ENCODE measurements at places on chromosomes 12 and 14. TPM values are rescaled to one million over a fixed set of nuclear protein-coding genes. Genes with fewer than 3 reads are reported as not detected.

SSTR1 gene
- not detected for total RNA-seq

KCNMB4 gene
- 0.86 TPM for total RNA-seq

DNA sequence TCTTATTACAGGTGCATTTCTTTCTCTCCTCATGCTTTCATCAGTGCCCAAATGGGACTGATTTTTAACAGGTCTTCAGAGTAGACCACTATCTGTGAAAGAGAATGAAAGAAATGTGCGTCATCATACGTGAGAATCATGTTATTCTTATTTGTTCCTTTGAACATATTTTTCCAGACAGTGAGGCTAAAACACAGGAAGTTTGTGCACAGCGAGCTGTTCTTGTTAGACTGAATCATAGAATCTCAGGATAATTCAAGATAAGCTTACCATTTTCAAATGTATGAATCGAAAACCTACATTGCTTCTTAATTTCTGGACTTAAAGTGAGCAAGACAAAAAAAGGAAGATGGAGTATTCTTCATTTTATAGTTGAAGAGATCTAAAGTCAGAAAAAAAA, 383.1 kb downstream of the EGLN3 start:
- H3K36me3 ChIP-seq = no peaks in the 10 kb centered on the region
- H3K4me1 ChIP-seq = no peaks in the 10 kb centered on the region
- DNase-seq = no peak
- no peaks in the 10 kb centered on the region for H3K27me3 ChIP-seq
- no peak overlapping the region for H3K27ac ChIP-seq

DNA sequence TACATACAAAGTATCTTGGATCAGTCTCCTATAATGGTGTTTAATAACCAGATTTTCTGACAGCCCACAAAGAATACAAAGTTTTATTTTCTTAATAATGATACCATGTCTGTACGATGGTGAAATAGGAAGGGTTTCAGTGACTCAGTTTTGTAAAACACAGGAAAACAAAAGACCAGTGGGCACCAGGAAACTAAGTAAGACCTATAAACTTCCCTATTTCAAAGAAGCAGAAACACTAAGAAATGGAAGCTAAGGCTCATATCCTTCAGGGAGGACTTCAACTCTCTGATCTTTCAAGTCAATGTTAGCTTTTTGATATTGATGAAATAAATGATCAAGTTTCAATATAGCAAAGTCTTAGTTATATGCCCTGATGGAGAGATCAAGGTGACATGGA, 196.0 kb downstream of the DUSP6 start:
- no peak overlapping the region for H3K4me3 ChIP-seq
- no peak for DNase-seq
- no peaks in the 10 kb centered on the region for H3K27me3 ChIP-seq

GRCh38 chr12:11655842-11656241, 6.4 kb downstream of the ETV6 start:
- no peak overlapping the region for H3K27ac ChIP-seq
- H3K4me3 ChIP-seq = no peak overlapping the region
- H3K4me1 ChIP-seq = peaks cover 86% of the 10 kb centered on the region
- peaks cover 31% of the 10 kb centered on the region for H3K36me3 ChIP-seq
- H3K27me3 ChIP-seq = no peaks in the 10 kb centered on the region

KRT81 gene
- total RNA-seq = not detected

- no peak for DNase-seq
- no peaks in the 10 kb centered on the region for H3K36me3 ChIP-seq
- H3K27me3 ChIP-seq = no peaks in the 10 kb centered on the region
- no peak overlapping the region for H3K4me3 ChIP-seq
These were observed 4.7 kb downstream of the RBP5 start for GRCh38 chr12:7123806-7124522.

- no peaks in the 10 kb centered on the region for H3K36me3 ChIP-seq
- H3K4me3 ChIP-seq = no peak overlapping the region
- no peak overlapping the region for H3K27ac ChIP-seq
- peaks cover 13% of the 10 kb centered on the region for H3K4me1 ChIP-seq
- peaks cover 2% of the 10 kb centered on the region for H3K27me3 ChIP-seq
These were observed 34.0 kb downstream of the CD9 start for GRCh38 chr12:6234214-6234613.

METTL25 gene
- 14.0 TPM for total RNA-seq

CMA1 gene
- not detected for total RNA-seq

GRCh38 chr14:77407158-77407557, 16.2 kb downstream of the NOXRED1 start:
- DNase-seq = no peak
- H3K27me3 ChIP-seq = no peaks in the 10 kb centered on the region
- H3K4me3 ChIP-seq = no peak overlapping the region
- H3K36me3 ChIP-seq = no peaks in the 10 kb centered on the region
- no peak overlapping the region for H3K27ac ChIP-seq

GRCh38 chr14:72664651-72665050, 229.2 kb downstream of the DPF3 start:
- H3K4me1 ChIP-seq = peaks cover 21% of the 10 kb centered on the region
- no peak overlapping the region for H3K4me3 ChIP-seq

DNA sequence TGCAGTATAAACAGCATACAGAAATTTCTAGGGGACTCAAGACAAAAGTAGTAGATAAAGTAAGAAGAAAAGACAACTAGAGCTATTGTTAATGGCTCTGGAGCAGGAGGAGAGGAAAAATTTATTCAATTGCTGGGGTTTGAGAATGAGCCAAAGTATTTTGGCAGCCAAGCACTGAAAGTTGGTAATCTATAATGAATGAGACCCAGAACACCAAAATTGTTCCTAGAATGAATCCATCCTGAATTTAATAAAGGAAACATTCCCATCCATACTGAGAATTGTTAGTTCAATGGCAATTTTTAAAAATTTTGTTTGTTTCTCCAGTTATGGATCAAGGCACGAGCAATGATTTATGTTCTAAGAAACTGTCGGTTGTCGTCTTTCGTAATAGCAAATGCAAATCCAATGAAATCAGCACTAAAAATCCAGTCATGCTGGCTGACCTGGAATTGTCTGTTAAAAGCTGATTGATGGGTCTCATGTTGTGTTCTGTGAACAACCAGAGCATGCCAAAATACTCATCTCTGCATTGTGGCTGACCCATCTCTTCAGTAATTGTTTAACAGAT, 170.9 kb upstream of the LMNTD1 start:
- H3K36me3 ChIP-seq = no peaks in the 10 kb centered on the region
- DNase-seq = no peak
- H3K27ac ChIP-seq = no peak overlapping the region
- peaks cover 6% of the 10 kb centered on the region for H3K27me3 ChIP-seq
- H3K4me1 ChIP-seq = no peaks in the 10 kb centered on the region
- H3K4me3 ChIP-seq = no peak overlapping the region

DNA sequence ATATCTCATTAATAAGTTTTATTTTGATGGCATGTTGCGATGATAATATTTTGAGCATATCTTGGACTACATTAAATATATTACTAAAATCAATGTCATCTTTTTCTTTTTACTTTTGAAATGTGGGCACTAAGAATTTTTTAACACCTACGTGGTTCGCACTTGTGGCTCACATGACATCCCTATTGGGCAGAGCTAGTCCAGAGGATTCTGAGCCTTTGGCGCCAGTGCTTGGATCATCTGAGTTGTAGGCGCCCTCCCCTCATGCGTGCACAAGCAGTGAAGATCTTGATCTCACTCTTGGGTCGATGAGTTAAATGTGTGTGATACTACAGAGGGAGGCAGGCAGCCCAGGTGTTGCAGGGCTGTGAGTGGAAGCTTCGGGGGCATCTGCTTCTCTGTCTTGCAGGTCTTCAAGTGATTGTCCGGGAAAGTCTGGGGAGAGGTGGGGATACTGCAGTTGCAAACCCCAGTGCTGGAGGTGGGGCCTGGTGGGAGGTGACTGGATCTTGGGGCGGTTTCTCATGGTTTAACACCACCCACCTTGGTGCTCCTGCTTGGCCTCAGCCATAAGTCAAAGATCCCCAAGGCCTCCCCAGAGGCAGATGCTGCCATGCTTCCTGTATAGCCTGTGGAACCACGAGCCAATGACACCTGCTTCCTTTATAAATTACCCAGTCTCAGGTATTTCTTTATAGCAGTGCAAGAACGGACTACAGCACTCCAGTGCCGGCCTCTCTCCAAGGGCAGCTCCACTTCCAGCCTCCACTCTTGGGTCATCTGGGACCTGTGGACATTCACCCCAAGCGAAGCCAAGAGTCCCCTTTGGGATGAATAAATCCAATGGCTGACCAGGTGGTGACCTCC, 46.1 kb upstream of the PPP2R5C start:
- DNase-seq = no peak
- no peaks in the 10 kb centered on the region for H3K36me3 ChIP-seq
- no peak overlapping the region for H3K4me3 ChIP-seq
- H3K27me3 ChIP-seq = peaks cover 26% of the 10 kb centered on the region

- H3K27ac ChIP-seq = no peak overlapping the region
- DNase-seq = no peak
- no peak overlapping the region for H3K4me3 ChIP-seq
- H3K36me3 ChIP-seq = no peaks in the 10 kb centered on the region
- H3K27me3 ChIP-seq = no peaks in the 10 kb centered on the region
- H3K4me1 ChIP-seq = no peaks in the 10 kb centered on the region
These were observed 38.5 kb downstream of the TSPAN11 start for GRCh38 chr12:30964896-30965612.

FAM216A gene
- total RNA-seq = 9.7 TPM

DNA sequence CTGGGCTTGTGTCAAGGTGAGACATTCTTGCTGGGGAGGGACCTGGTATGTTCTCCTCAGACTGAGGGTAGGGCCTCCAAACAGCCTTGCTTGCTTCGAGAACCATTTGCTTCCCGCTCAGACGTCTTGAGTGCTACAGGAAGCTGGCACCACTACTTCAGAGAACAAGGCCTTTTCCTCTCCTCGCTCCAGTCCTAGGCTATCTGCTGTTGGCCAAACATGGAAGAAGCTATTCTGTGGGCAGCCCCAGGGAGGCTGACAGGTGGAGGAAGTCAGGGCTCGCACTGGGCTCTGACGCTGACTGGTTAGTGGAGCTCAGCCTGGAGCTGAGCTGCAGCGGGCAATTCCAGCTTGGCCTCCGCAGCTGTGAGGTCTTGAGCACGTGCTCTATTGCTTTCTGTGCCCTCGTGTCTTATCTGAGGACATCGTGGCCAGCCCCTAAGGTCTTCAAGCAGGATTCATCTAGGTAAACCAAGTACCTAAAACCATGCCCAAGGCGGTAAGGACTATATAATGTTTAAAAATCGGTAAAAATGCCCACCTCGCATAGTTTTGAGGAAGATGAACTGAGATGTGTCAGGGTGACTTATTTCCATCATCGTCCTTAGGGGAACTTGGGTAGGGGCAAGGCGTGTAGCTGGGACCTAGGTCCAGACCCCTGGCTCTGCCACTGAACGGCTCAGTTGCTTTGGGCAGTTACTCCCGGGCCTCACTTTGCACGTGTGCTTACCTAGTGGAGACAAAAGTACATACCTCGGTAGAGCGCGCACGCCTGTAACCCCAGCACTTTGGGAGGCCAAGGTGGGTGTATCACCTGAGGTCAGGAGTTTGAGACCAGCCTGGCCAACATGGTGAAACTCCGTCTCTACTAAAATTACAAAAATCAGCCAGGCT, 4.3 kb downstream of the GAPDH start:
- H3K4me1 ChIP-seq = peaks cover 51% of the 10 kb centered on the region
- H3K27ac ChIP-seq = no peak overlapping the region
- peaks cover 49% of the 10 kb centered on the region for H3K36me3 ChIP-seq
- no peak for DNase-seq
- H3K4me3 ChIP-seq = no peak overlapping the region
- no peaks in the 10 kb centered on the region for H3K27me3 ChIP-seq

SDR9C7 gene
- not detected for total RNA-seq

DNA sequence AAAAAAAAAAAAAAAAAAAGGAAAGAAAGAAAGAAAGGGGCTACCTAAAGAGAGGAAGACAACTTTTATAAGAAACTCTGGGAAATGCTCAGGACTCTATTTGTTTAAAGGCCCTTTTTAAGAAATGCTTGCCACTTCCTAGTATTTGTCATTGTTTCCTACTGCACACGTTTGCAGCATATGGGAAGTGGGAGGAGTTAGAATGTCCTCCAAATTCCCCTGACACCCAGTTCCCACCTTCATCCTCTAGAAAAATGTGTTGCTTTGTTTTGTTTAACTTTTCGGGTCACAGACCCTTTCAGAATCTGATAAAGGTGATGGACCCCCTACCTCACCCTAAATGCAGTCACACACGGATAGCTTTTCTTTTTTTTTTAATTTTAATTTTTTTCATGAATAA, 40.8 kb downstream of the NINJ2 start:
- H3K4me1 ChIP-seq = peaks cover 8% of the 10 kb centered on the region
- no peak for DNase-seq
- no peaks in the 10 kb centered on the region for H3K27me3 ChIP-seq
- H3K36me3 ChIP-seq = no peaks in the 10 kb centered on the region

DNA sequence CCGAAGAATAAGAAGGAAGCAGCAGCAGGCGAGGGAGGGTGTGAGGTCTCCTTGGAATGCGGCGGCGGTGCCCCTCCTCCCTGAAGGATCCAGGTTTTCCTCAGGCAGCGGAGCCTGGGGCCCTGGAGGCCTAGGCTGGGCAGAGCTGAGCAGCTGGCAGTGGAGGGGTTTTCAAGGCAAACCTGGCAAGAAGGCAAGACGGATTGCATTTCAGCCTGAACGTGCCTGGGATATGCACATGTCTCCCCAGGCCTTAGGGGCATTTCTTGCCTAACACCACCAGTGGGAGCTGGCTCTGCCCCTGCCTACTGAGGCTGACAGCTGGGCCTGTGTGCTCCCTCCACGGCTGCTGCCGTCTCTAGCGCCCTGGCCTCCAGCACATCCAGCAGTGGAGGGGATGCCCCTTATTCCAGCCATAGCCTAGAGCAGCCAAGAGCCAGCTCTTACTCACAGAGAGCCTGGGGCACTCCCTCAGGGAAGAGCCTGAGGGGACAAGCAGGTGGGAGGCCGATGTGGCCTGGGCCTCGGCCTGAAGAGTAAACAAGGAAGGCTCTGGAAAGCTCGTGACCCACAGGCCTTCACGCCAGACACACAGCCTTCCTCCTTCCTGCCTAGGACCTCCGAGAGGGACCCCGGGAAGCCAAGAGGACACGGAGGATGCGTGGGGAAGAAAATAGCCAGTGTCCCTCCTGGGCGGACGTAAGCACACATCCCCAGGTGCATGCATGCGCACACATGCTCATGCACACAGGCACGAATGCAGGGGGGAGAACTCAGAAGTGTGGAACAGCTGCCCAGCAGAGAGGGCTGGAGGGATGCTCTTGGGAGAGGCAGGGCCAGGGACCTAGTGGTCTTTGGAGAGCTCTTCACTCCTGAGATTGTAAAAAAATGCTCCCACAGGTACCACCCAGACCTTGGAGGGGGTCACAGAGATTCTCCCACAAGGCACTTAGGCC, 23.0 kb upstream of the EIF2B2 start:
- no peaks in the 10 kb centered on the region for H3K4me1 ChIP-seq
- H3K27me3 ChIP-seq = no peaks in the 10 kb centered on the region
- DNase-seq = no peak
- H3K4me3 ChIP-seq = no peak overlapping the region
- no peaks in the 10 kb centered on the region for H3K36me3 ChIP-seq
- H3K27ac ChIP-seq = no peak overlapping the region

- H3K36me3 ChIP-seq = no peaks in the 10 kb centered on the region
- H3K27me3 ChIP-seq = no peaks in the 10 kb centered on the region
- no peak for DNase-seq
- H3K4me3 ChIP-seq = no peak overlapping the region
These were observed 479.3 kb downstream of the SLC16A7 start for GRCh38 chr12:60075091-60075490.

NFE2 gene
- not detected for total RNA-seq
